ENCODE measurements at places on chromosomes 16 and 17.

GRCh38 chr16:14029658-14030057 is 41.5 kb upstream of the MRTFB start:
- DNase-seq: no peak

- DNase-seq: no peak
Measured at GRCh38 chr16:11651796-11652195, 16.5 kb upstream of the SNN start.

DNA sequence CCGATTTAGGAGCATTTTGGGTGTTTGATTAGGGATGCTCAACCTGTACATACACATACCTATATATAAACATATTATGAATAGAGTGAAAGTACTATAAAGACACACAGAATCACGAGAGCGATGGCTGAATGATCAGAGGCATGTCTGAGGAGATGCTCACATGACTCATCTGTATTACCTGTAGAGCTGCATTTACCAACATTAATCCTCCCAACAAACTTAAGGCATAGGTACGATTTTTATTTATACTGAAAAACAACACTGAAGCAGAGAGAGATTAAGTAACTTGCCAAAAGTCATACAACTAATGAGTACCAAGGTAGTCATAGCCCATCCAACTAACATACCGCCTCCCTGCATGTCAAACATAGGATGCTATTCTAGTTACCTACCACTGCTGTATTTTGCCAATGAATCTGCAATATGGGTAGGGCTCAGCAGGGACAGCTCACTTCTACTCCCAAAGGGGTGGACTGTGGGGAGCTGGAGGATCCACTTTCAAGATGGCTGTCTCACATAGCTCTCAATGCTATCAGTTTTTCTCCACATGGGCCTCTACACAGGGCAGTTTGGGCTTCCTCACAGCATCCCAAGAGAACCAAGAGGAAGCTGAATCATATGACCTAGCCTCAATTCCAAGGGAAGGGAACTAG is 7.3 kb downstream of the CYB5D1 start:
- no peak for DNase-seq

GRCh38 chr16:10078541-10078949 is 103.7 kb downstream of the GRIN2A start:
- no peak for DNase-seq

GRCh38 chr16:1762196-1762878 is 9.0 kb downstream of the NME3 start:
- no peak for DNase-seq

Measured in stimulated activated CD4-positive, alpha-beta T cell treated with anti-CD3 and anti-CD28 coated beads, Interleukin-1b, Interleukin-23, amount 100 ng/mL, for 24 hours (primary cell).